ENCODE measurements at places on chromosomes 4 and X. TPM values are rescaled to one million over a fixed set of nuclear protein-coding genes. Genes with fewer than 3 reads are reported as not detected.

AWAT2 gene
- not detected for total RNA-seq

SGMS2 gene
- 23.1 TPM for total RNA-seq

NAP1L2 gene
- total RNA-seq: 5.9 TPM

GPR78 gene
- not detected for total RNA-seq

HSFX4 gene
- total RNA-seq: not detected

BST1 gene
- total RNA-seq: 3.6 TPM

CSAG1 gene
- not detected for total RNA-seq

SPOCK3 gene
- total RNA-seq: 1.1 TPM

HSFX1 gene
- total RNA-seq: 2.7 TPM

IL21 gene
- not detected for total RNA-seq

MAGEE1 gene
- 2.9 TPM for total RNA-seq

TDO2 gene
- not detected for total RNA-seq

PCSK1N gene
- total RNA-seq: 0.32 TPM

SLC4A4 gene
- total RNA-seq: 25.6 TPM

CD38 gene
- 1.7 TPM for total RNA-seq

PYURF gene
- 55.0 TPM for total RNA-seq

MOB1B gene
- 18.4 TPM for total RNA-seq

DNA sequence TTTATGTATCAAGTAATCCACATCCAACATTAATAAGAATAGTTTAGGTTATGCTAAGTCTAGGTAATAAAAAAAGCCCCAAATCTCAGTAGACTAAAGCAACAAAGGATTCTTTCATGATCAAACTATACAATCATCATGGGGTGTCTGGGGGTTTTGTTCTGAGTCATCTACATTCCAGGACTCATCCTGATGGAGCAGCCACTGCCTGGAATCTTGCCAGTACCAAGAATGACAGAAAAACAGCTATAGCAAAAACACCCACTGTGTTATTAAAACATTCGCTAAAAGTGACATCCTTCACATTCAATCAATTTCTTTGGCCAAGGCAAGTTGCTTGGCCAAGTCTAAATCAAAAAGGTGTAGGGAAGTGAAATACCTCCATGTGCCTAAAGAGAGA, 3.9 kb upstream of the ARHGEF38 start:
- no peak for DNase-seq

DNA sequence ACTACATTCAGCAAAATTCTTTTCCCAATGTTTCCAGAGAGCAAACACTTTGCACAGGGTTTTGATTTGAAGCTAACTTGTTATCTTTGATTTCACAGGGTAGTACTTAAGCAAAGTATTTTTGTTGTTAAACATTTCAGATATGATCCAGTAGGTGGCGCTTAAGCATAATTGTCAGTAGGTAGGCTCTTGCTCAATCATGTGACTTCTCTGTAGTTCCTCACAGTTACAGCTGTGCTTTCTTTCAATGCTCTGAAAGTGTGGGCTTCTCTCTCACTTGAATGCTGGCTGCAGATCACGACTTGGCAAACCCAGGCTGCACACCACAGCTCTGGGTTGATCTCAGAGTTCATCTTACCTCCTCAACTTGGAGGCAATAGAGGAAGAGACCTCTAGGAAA, 1016.5 kb downstream of the SH3BGRL start:
- DNase-seq: no peak

GRCh38 chr4:38606587-38606905, 57.5 kb upstream of the KLF3 start:
- no peak for DNase-seq

DNA sequence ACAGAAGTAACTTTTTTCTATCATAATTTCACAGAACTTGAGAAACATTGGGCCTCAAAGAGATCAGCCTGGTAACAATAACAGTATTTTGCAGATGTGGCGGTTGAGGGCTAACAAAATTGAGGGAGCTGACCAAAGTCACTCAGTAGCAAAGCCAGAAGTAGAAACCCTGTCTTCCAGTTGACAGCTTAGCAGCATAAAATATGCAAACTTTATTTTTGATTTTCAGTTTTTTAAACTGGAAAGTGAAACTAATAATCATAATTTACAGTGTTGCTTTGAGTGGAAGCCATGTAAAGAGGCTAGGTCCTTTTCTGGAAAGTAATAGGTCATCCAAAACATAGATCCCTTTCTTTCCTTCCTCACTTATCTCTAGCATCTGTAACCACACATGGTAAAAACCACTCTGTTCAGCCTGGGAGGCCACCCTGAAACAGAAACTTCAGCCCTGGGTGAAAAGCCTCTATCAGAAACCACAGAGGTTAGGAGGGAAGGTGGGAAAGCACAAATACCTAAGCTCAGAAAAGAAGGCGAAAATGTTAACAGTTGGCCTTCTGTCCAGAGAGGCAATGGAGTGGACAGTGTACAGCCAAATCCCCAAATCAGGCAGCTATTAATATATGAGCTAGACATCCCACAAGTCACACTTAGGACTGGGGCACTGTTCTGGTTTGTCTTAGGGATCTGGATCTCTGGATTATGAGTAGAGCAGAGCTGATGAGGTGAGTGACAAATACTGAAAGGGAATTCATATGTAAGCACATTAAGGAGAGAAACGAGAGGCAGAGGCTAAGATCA, 61.1 kb upstream of the ARSJ start:
- DNase-seq: no peak

DNA sequence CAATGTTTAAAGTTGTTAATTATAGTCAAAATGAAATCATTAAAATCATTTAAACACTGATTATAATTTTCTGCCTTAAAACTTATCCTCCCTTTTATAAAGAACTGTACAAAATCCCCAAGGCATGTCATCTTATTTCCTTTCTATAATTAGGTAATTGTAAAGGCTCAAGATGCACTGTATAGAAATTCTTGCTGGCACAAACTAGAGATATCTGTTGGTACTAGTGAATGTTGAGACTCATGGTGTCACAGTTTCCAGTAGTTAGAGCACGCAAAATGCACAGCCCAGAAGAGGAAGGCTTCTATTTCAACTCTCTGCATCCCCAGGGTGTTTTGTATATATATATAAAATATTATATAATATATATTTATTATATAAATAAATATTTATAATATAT, 22.7 kb upstream of the PLA2G12A start:
- DNase-seq: no peak

DNA sequence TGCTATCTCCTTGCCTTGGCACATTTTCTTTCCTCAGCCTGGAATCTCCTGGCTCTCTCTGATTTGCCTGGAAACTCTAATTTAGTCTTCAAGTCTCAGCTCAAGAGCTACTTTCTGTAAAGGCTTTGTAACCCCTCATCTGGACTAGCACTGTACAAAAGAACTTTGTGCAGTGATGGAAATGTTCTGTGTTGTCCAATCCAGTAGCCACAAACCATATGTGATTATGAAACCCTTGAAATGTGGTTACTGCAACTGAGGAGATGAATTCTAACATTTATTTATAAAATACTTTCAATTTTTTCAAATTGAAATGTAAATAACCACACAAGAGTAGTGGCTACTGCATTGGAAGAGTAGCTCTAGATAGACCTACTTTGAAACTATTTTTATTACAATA, 66.6 kb upstream of the HS3ST1 start:
- DNase-seq: no peak

GRCh38 chr4:26503844-26504243, 13.6 kb upstream of the CCKAR start:
- DNase-seq: no peak

DNA sequence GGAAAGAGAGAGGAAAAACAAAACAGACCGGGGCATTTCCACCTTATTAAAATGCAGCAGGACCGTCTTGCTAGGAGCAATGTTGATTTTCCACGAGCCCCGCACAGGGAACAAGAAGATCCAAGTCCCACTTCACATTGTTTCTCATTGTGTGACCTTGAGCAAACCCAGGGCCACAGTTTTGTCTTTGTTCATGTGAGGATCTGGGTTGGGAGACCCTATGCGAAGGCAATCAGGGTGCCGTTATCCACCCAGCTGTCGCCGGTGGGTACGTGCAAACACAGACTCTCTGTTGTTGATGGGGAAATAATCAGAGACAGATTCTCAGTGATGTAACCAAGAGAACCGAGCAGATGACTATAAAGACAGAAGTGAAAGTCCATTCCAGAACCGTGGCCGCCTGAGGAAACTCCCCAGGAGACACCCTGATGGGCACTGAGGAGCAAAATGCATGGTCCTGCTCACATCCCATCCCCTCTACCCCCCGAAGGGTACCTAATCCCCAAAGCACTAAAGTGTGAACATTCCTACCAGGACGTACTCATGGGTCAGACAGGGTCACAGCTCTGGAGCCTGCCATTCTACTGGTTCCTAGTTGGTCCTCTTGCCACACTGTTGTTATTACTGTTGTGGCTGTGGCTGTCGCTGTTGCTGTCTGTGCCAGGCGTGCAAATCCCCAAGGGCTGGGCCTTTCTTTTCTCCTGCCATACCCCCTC, 102.7 kb upstream of the RBPJ start:
- DNase-seq: peak; percentile 44

DNA sequence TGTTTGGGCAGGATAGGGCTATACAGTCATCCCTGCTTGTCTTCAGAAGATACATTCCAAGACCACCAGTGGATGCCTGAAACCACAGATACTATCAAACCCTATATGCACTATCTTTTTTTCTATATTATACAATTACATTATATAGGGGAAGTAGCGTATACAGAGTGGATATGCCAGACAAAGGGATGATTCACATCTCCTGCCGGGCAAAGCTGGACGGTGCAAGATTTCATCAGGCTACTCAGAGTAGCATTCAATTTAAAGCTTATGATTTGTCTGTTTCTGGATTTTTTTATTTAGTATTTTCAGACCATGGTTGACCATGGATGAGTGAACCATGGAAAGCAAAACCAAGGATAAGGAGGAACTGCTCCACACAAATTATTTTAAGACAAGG, 7.0 kb upstream of the AMTN start:
- no peak for DNase-seq

GRCh38 chr4:5705647-5706320, 2.6 kb downstream of the EVC2 start:
- no peak for DNase-seq

GRCh38 chr4:160319868-160320260, 1217.0 kb downstream of the RAPGEF2 start:
- DNase-seq: no peak

- no peak for DNase-seq
Observed at GRCh38 chr4:137923494-137923893, 318.7 kb downstream of the SLC7A11 start.

DNA sequence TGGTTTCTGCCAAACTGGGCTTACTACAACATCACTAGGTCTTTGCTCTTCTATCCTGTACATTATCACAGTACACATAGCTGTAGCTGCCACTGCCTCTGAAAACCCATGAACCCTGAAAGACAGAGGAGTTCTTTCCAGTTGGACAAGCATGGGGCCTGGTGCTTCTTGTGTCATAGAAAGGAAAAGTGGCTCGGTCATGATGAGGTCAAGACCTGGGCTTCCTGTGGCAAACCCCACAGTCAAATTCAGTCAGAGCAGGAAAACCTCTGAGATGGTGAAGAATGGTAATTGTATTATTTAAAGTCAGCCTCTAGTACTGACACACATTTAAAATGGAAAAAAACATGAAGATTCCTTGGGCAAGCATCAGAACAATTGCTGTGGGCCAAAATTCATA, 133.3 kb upstream of the PRPS2 start:
- DNase-seq: no peak

- DNase-seq: no peak
Observed at GRCh38 chr4:40490481-40490880, 139.2 kb downstream of the RBM47 start.

DNA sequence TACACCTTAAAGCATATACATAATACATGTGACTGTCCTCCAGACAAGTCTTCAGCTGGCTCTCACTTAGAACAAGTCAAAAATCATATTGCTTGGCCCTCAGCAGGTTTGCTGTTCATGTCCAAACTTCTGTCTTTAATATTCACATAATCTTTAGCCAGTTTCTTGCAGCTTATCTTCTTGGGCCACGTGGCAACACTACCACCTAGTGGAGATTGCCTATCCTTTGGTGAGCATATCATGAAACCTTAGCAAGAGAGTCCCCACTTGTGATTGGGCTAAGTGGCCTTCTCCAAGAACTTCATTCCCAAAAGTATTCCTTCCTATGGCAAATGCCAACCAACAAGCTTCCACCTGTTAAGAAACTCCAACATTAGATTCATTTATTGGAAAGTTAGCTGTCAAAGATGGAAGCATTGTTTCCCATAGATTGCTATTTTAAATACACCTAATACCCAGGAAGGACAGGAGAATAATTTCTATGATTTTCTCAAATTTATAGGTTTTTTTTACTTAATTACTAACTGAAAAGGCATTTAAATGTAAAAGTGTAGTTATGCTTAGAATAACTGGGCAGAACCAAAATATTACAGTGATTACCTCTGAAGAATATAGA, 231.9 kb upstream of the INTU start:
- peak; percentile 38 for DNase-seq

GRCh38 chrX:32985544-32985943, 225.8 kb downstream of the DMD start:
- DNase-seq: no peak

DNA sequence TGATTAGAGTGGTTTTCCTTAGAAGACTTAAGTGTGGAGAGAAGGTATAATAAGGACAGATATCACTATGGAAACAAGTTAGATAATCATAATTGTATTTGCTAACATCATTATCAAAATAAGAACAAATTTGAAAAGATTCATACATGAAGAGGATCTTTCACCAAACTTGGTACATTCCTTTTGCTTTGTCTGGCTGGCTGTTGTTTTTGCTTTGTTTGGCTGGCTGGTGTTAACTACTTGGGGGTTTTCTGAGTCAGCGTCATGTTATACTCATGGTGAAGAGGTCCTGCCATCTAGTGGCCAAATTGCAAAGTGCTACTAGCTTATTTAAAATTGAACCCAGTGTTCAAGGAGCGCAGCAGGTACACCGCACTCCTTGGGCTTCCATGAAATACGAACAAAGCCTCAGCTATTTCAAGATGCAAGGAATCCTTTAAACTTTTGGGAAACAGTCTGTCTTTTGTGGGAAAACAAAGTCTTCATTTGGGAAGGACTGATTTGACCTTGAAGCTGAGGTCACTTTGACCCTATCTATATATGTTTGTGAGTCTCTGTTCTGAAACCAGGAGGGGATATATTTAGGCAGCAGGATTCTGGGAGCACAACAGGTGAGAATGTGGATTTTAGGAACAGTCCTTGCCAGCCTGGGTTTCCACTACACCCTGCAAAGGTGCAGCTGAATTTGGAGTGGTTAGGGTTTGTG, 129.7 kb downstream of the PLS3 start:
- DNase-seq: no peak

DNA sequence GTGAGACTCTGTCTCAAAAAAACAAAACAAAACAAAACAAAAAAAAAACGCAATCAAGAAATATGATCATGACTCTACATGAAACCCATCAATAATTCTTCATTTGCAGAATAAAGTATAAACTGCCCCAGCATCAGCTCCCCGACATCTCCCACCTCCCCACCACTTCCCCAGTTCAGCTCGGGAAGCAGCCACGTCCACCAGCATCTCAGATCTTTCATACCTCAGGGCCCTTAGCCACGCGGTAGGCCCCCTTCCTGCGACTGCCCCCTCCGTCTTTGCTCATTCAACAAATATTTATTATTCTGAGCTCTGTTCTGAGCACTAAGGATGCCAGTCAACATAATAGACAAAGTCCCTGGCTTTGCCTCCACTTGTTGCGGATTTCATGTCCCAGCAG, 45.6 kb downstream of the DCTD start:
- no peak for DNase-seq

Data from left ventricle myocardium superior (tissue), 1 donor.